ENCODE measurements at places on chromosomes 7 and 10.

DNA sequence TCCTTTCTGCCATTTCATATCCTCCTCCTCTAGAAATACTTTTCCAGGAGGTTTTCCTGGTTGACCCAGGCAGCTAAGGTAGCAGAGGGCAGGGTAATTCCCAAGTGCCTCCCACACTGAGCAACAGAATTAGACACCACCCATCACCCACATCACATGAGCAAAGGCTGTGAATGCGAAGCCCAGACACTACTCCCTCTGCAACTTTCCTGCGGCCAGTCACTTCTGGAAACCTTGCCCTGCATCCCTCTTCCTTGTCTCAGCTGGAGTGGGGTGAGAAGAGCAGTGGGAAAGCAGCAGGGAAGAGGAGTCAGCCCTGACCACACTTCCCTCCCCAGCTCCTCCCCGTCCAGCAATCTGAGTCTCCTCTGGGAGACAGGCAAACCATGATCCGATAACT lies 15.2 kb downstream of the TMEM176B start:
- no peak for DNase-seq

DNA sequence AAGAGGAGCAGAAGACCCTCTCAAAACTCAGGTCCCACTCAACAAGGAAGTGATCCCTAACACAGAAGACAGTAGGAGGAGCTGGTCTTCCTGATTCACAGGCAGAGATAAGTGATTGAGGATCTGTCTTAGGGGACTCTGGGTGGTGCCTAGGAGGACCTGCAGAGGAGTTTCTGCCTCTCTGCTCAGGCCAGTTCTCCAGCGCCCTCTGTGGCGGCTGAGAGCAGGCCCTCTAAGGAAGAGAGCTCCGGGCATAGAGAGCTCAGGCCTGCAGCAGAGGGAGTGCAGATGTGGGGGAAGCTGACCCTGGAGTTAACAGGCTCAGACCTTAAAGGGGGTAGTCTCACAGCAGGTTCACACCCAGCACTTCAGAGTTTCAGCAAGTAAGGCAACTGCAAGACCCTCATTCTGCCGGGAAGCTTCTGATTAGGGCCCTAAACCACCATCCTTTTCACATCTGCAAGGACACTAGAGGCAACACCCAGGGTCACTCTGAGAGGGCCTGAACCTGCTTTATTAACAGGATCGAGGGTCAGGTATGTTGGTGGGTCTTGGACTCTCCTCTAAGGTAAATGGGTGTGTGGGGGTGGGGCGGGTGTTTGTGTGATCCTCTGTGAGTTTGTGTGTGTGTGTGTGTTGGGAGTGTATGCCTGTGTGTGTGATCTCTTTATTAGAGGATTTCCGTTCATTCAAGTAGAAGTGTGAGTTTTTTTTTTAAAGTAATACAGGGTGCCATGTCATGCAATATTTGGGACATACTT lies 57.6 kb upstream of the TARP start:
- DNase-seq: no peak

DNA sequence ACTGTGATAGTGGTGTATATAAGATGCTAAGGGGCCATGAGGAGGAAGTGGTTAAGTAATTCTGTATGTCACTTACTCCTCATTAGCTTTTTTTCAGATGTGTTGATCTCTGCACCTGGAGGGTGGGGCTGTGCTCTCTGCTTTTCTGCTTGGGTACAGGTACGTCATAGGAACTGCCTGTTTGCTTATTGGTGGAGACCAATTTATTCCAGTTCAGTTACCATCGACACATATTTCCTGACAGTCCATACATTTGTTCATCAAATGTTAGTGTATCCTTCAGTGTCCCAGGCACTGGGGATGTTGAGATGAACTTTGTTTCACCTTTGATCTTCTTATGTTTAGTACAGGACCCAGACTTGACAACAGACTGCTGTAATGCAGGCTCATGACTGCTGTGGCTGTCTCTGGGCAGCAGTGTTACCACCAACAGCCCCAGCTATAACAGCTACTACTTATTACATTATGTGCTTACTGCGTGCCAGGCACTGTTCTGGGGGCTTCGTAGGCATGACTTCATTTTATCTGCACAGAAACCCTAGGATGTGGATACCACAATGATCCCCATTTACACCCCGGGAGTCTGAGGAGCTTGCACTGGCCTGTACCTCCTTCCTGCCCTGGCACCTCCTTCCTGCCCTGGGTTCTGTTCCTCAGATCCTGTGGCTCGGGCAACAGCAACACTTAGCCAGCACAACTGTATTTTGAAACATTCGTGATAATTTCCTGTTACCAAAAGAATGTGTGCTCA lies 87.4 kb downstream of the BUB3 start:
- no peak for DNase-seq

DNA sequence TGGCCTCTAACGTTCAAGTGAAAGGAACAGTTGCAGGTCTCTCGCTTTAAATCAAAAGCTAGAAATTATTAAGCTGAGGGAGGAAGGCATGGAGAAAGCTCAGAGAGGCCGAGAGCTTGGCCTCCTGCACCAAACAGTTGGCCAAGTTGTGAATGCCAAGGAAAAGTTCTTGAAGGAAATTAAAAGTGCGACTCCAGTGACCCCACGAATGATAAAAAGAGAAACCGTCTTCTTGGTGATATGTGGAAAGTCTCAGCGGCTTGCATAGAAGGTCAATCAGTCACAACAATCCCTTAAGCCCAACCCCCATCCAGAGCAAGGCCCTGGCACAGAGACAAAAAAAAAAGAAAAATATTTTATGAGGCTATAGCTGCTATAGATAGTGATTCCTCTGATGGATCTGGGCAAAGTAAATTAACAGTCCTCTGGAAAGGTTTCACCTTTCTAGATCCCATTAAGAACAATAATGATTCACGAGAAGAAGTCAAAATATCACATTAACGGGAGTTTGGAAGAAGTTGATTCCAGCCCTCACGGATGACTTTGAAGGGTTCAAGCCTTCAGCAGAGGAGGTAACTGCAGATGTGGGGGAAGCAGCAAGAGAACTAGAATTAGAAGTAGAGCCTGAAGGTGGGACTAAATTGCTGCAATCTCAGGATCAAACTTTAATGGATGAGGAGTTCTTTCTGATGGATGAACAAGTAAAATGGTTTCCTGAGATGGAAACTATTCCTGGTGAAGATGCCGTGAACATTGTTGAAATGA lies 42.5 kb upstream of the INPP5A start:
- DNase-seq: no peak

DNA sequence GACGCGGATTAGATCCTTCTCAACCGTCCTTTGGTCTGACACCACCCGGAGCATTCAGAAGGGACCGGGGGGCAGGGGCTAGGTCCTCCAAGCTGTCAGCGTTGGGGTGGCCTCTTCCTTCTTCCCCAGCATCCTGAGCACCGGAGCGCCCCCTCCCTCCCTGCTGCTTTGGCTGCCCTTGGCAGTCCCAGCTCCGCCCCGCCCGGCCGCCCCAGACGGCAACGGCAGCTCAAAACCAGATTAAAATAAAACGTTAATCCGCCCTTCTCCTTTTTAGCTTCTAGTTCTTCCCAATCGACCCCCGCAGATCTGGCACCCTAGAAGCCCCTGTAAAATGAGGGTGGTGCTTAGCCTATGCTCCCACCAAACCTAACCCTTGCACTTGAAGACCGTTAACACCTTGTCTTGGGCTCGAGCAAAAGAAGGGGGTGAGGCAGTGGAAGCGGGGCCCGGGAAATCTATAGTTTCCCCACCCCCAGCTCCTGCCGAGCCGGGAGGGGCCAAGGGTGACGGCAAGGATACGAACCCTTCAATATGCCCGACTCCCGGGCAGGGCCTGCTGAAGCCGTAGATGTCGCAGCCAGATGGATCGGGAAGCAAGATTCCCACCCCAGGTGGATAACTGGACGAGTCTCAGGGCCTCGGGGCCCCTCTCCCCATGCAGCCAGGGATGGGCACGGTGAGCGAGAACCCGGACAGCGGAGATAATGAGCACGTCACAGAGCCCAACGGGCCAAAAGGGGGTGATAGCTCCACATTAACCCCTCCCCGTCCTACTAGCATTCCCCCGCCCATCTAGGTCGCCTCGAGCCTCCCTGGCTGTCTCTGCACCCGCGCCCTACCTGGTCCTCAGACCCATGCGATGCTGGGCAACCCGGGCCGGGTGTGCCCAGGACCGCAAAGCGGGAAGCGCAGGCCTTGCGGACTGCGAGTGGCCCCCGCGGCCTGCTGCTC lies 169.7 kb downstream of the NRF1 start:
- no peak for DNase-seq

DNA sequence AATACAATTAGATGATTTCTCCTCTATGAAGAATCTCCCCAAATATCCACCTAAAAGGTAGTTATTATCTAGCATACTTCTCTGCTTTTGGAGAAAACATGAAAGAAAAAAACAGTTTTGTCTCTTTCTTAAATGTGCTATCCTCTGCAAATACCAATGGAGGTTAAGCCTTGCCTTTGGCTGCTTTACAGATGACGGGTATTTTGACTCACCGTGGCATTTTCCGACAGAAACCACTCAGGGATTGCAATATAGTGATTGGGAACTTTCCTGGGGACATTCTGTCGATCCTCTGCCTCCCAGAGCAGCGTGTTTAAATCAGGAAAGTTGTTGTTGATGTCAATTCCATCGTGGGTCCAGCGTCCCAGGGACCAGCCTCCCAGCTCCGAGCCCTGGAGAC lies 100.6 kb downstream of the GPR26 start:
- no peak for DNase-seq

DNA sequence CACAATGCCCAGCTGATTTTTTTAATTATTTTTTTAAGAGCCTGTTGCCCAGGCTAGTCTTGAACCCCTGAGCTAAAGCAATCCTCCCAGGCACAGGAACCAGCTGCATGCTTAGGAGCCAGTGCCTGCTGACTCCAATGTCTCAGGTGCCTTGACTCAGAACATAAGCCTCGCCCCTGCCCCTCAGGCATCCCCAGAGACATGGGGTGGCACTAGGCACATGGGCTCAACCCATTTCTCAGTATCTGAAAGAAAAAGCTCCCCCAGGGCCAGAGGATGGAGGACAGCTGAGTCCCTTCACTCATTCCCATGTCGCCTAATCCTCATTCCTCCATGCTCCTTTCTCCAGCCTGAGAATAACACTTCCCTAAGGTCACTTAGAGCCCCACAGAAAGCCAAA lies 39.1 kb downstream of the KCNH2 start:
- DNase-seq: no peak

DNA sequence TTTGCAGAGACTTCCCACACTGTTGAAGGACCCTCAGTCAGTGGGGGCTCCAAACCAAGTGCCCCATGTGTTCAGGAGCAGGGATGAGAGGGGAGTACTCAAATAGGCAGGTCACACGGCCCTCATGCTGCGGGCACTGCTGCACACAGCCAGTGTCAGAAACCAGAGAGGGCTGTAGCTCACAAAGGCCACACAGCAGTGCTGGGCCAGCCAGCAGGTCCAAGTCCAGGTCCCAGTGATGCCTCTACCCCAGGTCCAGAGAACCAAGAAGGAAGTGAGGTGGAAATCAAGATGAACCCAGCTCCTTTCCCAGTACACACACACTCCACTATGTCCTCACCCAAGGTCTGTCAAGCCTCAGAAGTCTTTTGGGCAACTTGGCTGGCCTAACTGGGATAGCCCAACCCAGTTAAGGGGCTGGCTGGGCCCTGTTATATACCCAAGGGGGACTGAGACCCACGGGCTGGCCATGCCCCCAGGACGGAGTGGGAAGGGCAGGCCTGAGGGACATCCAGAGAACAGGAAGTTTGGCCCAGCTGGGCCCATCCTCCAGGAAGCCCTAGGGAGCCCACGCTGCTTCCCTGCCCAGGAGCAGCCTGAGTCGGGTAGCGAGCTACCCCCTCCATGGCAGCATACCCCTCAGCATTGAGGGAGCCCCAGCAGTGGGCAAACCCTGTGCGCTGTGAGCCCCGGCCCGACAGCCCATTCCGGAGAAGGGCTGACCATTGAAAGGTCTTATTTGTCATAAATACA lies 24.3 kb downstream of the GRID1 start:
- DNase-seq: no peak

- no peak for DNase-seq
Observed at GRCh38 chr7:45975367-45975766, 54.3 kb upstream of the IGFBP3 start.

DNA sequence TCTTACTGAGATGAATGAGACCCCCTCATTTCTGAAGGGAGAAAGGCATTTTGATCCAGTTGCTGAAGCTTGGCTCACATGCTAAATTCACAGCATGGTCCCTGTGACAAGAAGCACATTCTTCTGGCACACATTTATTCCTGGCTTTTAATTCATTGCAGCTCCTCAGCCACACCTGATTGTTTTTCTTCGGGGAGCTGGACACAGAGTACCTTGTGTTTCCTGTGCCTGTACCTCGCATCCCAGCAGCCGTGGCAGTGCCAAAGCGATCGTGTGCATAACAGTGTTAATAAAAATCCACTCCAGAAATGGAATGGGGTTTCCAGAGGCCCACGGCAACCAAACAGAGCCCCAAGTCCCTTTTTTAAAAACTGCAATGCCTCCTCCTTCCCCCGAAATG lies 615.3 kb upstream of the MGMT start:
- no peak for DNase-seq

DNA sequence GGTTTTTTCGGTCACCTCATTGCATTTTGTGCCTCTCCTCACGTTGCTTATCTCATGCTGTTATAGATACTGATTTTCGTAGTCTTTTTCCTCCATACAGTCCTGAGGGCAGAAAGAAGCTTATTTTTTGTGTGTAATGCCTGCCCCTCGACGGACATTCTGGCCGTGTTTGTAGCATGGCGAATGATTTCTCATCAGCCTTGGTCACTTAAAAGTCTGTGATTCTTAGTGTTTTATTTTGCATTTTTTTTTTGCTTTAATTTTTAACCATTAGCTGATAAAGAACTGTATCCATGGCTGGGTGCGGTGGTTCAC lies 469 bp upstream of the NOC3L start:
- DNase-seq: no peak

DNA sequence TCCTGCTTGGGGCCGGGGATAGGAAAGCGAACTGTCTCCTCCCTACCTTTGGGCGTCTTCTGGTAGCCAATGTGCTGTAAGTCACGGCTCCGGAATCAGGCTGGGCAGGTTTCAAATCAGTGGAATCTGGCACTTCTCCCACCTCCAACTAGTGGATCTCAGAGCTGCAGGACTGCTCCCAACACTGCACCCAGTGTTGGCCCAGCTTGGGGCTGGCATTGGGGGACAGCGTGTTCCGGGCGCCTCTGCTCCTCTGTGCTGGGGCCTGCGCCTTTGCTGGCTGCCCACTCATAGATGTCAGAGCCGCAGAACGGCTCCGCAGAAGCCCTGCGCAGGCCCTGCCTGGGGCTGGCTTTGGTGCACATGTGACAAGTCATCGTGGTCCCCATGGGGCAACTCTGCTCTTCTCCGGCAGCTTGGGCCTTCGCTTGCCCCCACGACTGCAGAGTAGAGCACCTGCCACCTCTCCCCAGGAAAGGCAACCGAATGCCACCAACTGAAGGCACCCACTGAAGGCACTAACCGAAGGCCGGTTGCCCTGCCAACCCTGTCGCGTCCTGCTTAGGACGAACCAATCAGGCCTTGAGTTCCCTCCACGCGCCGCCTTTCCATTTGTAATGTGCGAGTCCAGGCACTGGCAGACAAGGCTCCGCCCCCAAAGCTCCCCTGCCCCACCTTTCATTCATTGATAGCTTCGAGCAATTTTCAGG lies 85.5 kb upstream of the ABI1 start:
- DNase-seq: no peak

- no peak for DNase-seq
Observed at GRCh38 chr7:12638851-12639456, 48.5 kb upstream of the ARL4A start.
